ENCODE measurements at places on chromosomes 12 and 14. TPM values are rescaled to one million over a fixed set of nuclear protein-coding genes. Genes with fewer than 3 reads are reported as not detected.

GRCh38 chr14:54306806-54307205 is 90.0 kb upstream of the CDKN3 start:
- no peak overlapping the region for H3K27ac ChIP-seq
- H3K4me3 ChIP-seq = no peak overlapping the region
- H3K27me3 ChIP-seq = peaks cover 7% of the 10 kb centered on the region
- no peak for DNase-seq

DNA sequence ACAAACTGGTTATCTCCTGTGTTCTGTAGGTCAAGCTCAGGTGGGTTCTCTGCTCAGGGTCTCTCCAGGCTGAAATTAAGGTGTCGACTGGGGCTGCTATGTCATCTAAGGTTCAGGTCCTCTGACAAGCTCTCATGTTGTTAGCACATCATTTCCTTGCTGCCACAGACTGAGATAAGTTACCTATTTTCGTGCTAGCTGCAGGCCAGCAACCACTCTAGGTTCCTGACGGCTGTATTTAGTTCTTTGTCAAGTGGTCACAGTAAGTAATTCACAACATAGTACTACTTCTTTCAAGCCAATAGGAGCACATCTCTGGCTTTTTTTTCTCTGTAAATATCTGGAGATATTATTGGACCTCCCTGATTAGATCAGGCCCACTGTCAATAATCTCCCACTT is 169.3 kb upstream of the CAND1 start:
- no peaks in the 10 kb centered on the region for H3K36me3 ChIP-seq
- DNase-seq = no peak
- H3K27me3 ChIP-seq = no peaks in the 10 kb centered on the region
- H3K27ac ChIP-seq = no peak overlapping the region

ABCD2 gene
- total RNA-seq = 2.3 TPM

PCNX1 gene
- total RNA-seq = 38.4 TPM

DNA sequence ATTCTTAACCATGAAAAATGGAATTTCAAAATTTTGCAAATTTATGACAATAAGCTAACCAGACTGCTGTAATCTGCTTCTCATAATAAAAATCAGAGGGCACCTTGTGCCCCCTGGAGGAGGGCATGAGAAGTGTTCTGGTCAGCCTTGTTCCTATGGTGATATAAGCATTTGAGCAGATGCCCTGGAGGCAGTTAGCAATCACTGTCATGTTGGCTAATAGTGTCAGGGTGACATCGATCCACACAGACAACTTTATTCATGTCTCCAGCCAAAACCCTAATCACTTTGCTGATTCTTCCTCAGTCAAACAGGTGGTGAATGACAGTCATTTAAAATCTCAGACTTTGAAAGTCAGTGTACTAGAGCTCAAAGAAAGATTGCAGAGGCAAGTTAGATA is 943.0 kb downstream of the GALC start:
- no peak overlapping the region for H3K27ac ChIP-seq
- H3K27me3 ChIP-seq = no peaks in the 10 kb centered on the region
- DNase-seq = peak; percentile 24
- H3K36me3 ChIP-seq = no peaks in the 10 kb centered on the region

NCAPD2 gene
- 210 TPM for total RNA-seq

DNA sequence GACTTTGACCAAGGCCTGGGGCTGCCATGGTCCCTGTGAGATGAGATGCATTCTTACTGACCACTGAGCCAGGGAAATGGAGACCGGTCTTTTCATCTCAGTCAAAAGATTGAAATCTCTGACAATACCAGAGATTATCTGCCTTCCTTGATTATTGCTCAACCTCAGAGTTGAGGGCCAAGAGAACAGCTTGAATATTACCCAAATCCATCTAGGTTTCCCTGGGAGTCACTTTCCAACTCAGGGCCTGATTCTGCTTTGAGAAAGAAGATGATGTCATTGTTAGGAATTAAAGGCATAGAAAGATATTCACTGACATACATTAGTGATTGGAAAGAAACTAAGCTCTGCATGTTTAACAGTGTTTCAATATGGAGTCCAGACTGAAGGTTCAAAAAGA is 515.9 kb upstream of the TBX3 start:
- no peaks in the 10 kb centered on the region for H3K4me1 ChIP-seq
- DNase-seq = no peak
- no peaks in the 10 kb centered on the region for H3K27me3 ChIP-seq
- no peak overlapping the region for H3K27ac ChIP-seq

CMA1 gene
- 0.39 TPM for total RNA-seq

GRCh38 chr14:100436745-100437406 is 113.7 kb downstream of the SLC25A47 start:
- H3K4me1 ChIP-seq = peaks cover 44% of the 10 kb centered on the region
- no peak for DNase-seq
- no peaks in the 10 kb centered on the region for H3K27me3 ChIP-seq

BRF1 gene
- 28.1 TPM for total RNA-seq

Data from activated CD4-positive, alpha-beta T cell treated with anti-CD3 and anti-CD28 coated beads for 36 hours (primary cell).